T-helper 9 cell (primary cell): ENCODE measurements at places on chromosomes 3 and 15.

GRCh38 chr15:66097151-66098021, 156.2 kb downstream of the MEGF11 start:
- no peak for DNase-seq

DNA sequence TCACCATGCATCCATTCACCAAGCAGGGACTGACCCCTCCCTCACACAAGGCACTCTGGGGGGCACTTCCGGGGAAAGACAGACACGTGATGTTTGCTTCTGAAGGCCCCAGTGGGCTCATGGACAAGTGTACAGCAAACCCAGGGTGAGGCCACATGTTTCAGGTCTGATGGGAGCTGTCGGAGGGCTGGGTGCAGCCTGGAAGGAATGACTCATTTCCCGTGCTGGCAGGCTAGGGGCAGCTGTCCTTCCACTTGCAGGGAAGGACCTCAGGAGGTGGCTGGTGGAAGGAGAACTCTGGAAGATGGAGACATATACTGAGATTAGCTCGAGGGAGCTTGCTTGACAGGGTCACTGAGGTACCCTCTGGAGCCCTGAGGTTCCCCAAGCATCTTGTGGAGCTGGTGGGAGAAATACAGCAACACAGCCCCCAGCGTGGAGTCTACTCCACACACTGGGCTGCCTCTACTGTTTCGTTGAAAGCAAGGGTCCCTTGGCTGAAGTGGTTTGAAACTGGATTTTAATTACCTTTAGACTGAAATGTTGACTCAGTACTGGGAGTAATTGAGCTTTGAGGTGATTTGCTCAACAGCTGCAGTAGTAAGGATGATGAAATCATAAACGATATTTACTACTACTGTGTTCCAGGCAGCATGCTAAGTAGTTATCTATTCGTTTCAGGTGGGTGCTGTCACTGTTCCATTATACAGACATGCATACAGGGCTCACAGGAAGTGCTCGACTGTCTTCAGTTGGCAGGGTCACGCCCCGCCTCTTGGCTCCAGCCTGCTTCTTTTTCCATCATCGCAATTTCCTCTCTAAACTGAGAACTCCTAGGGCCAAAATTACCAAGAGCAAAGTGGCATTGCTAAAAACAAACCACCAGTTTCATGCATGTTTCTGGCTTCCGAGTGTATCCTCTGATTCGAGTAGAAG, 230.4 kb downstream of the ADAMTS17 start:
- DNase-seq = no peak

DNA sequence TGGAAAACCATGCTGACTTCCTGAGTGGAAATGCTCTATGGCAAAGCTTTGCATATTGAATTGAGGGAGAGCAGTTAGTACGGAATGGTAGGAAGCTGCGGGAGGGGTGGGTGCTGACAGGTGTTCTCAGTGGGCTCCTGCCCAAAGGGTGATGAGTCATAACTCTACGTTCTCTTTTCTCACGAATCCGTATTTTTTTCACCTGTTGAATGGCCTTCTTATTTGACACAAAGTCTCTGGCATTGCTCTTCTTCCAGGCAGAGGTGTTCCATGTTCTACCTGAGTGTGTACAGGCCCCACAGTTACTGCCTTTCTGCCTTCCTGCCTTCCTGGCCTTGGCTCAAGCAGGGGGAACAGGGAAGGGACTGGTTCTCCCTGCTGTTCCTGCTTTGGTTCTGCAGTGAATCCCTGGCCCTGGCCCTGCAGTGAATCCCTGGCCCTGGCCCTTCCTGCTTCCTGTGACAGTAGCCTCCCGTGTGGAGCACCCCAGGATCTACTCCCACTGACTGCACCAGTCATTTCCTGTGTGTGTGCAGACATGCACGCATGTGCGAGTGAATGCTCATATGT, 31.9 kb downstream of the TRAK1 start:
- DNase-seq = no peak

GRCh38 chr3:127034195-127034989, 51.5 kb downstream of the PLXNA1 start:
- no peak for DNase-seq

DNA sequence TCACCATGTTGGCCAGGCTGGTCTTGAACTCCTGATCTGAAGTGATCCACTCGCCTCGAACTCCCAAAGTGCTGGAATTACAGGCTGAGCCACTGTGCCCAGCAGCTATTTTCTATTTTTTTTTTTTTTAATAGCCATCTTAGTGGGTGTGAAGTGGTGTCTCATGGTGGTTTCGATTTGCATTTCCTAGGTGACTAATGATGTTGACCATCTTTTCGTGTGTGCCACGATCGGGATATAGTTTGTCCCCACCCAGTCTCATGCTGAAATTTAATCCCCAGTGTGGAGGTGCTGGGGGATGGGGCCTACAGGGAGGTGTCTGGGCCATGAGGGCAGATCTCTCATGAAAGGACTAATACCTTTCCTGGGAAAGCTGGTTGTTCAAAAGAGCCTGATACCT, 41.8 kb upstream of the MUC13 start:
- no peak for DNase-seq
